Foreskin keratinocyte (primary cell): ENCODE measurements at places on chromosomes 6 and 20. TPM values are rescaled to one million over a fixed set of nuclear protein-coding genes. Genes with fewer than 3 reads are reported as not detected.

GRCh38 chr6:37685261-37685660 lies 12.4 kb downstream of the MDGA1 start:
- no peak for DNase-seq

Gene ID4
- total RNA-seq = not detected in 2 replicates

Gene TBC1D7
- 16.7 and 17.7 TPM in 2 replicates for total RNA-seq

- no peak for DNase-seq
Observed at GRCh38 chr20:4681401-4681800, 40.3 kb upstream of the PRND start.

GRCh38 chr6:10582774-10583508 lies 61.8 kb downstream of the GCNT2 start:
- DNase-seq = peak; percentile 35

DNA sequence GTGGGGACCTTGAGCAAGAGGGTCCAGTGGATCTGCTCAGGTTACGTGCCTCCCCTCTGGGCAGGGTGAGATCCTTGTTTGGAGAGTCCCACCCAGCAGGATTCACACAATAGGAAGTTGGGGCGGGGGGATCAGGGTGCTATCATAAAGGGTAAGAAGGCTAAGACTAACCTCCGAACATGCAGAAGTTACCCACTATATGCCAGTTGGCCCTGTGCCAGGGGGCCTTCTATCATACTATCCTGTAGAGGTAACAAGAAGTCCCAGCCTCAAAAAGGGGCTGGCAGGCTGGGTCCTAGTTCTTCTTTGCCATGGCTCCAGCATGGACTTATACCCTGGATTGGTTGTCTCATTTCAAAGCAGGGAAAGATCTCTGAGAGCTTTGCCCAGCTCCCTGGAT lies 94.1 kb downstream of the CDH26 start:
- DNase-seq = no peak

GRCh38 chr20:57711826-57712225 lies 2.0 kb upstream of the PMEPA1 start:
- no peak for DNase-seq

DNA sequence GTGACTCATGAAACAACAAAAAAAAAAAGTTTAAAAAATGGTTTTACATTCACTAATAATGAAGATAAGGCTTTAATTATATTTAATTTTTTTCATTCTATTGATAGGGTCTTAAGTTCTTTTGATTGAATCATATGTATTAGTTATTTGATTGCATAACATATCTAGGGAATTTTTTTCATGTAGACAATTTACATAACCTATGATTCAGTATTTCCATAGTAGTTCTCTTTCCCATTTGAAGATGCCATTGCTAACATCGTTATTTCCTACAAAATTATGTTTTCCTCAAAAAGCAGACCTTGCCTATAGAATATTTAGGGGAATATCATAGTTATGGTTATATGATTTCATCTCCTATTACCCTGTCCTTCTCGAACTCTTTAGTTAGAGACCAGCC lies 463.4 kb downstream of the TFAP2B start:
- no peak for DNase-seq

GRCh38 chr6:90293319-90293953 lies 3.2 kb downstream of the BACH2 start:
- DNase-seq = no peak

- DNase-seq = peak; percentile 67
Observed at GRCh38 chr20:1764136-1765033, 106.8 kb upstream of the SIRPG start.

GRCh38 chr6:36912586-36912985 lies 26.8 kb downstream of the C6orf89 start:
- peak; percentile 95 for DNase-seq

DNA sequence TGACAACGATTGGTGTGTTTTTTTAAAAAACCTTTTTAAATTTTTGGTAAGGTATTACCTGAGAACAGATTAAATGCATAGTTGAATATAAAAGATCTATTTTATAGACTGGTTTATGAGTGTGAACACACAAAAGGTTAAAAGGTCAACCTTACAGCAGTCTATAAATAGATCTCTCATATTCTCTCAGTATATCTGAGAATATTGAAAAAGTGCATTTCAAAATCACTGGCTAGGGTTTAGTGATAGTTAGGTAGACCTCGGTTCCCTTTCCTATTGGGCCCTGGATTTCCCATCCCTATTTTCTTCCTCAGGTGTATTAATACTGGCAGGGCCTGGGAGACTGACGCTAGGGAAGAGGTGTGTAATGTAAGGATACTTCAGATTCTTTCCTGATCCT lies 723 bp upstream of the ZNF451 start:
- DNase-seq = no peak

GRCh38 chr6:39812853-39813533 lies 20.8 kb downstream of the DAAM2 start:
- DNase-seq = no peak

DNA sequence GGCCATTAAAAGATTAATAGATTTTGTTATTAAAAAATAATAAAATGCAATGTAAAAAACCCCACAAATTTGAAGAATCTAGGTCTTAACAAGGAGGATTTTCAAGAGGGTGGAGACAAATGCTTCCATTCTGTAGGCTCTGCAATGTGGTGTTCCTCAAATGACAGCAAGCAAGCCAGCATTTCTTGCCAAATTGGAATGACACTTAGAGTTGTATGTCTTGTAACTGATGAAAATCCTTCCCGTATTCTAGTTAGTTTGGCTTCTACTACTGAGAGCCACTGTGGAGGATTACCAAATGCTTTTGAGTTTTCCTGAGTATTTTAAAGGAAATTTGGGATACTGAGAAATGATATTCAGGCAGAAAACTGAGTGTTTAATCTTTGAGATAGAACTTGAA lies 1225.5 kb upstream of the CITED2 start:
- no peak for DNase-seq

GRCh38 chr6:19851241-19852089 lies 14.3 kb downstream of the ID4 start:
- peak; percentile 50 for DNase-seq

Gene ASF1A
- 18.3 and 20.8 TPM in 2 replicates for total RNA-seq

Gene DHX16
- total RNA-seq = 38.1 and 42.5 TPM in 2 replicates

GRCh38 chr20:16083639-16084280 lies 489.5 kb downstream of the KIF16B start:
- DNase-seq = no peak

DNA sequence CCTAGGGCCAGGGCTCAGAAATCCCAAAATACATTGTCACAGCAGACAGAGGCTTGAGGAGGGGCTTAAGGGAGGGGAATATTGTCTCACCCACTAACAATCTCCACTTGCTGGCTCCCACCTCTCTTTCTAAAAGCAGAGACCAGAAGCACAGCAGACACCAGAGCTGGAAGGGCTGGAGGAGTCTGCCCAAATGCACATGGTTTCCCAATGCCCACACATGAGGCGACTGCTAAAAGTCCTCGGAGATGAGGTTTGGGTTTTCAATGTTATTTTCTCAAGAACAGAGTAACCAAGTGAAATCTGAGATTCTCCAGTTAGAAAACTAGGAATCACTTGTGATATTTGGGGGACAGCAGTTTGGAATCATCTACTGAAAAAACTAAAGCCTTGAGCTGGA lies 325.6 kb upstream of the JARID2 start:
- no peak for DNase-seq

- no peak for DNase-seq
Observed at GRCh38 chr6:166545156-166546034, 41.1 kb downstream of the RAMACL start.

DNA sequence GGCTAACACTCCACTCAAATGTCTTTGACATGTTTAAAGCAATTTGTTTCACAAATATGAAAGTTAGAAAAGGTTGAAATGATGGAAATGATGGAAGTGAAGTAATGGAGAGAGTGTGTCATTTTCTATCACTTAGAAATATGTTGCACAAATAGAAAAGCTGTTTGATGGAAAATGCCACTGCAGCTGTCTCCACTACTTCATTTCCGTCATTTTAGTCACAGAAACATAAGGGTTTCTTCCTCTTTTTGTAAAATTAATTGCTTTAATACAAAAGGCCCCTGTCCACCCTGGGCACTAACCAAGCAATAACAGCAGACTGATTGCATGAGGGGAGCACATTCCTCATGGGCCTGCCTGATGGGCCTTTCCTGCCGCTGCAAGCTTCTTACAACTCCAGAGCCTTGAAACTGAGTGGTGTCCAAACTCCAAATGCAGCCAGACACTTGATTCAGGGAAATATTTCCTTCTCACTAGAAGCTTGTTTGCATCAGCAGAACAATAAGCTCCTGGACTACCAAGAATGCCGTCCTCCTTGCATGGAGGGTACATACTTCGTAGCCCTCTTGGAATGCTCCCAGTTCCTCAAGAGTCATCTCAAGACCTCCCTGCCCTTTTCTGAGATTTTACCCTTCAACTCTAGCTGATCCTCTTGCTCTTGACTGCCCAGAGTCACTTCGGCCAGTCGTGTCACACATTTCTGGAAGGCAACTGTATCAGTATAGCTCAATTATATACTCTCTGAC lies 36.1 kb downstream of the F13A1 start:
- no peak for DNase-seq

DNA sequence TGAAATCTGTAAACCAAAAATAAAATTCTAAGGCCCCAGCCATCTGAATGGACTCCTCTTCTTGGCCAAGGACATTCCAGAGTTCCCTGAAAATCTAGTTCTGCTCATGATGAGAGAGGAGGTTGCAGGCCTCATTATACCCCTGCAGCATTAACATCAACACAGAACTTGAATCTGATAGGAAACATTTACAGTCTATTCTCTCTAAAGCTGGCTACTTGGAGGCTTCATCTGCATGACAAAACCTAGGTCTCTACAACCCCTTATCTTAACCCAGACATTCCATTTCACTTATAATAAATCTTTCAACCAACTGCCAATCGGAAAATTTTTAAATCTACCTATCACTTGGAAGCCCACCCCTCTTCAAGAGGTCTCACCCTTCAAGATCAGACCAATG lies 15.7 kb downstream of the RTN4IP1 start:
- no peak for DNase-seq

- DNase-seq = no peak
Observed at GRCh38 chr6:5785249-5785648, 221.5 kb downstream of the NRN1 start.

GRCh38 chr6:94813806-94814205 lies 763.5 kb upstream of the MANEA start:
- no peak for DNase-seq

- DNase-seq = no peak
Observed at GRCh38 chr20:30168025-30168799, 1089.3 kb upstream of the DEFB115 start.

DNA sequence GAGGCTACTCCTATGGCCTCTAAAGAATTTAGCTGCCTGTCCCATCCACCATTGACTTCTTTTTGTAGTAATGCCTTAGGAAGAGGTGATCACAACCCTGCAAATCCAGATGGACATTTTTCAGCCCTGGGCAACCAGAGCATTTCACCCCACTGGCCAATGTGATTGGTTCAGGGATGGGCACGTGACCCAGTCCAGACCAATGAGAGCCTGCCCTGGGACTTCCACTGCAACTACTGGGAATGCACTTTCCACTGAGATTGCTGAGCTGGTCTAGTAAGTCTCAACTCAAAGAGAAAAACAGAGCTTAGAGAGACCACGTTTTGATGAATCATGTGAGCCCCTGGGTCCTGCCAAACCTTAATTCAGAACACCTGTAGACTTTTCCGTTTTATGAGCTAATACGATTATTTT lies 8.9 kb upstream of the UBE2V1 start:
- DNase-seq = no peak

DNA sequence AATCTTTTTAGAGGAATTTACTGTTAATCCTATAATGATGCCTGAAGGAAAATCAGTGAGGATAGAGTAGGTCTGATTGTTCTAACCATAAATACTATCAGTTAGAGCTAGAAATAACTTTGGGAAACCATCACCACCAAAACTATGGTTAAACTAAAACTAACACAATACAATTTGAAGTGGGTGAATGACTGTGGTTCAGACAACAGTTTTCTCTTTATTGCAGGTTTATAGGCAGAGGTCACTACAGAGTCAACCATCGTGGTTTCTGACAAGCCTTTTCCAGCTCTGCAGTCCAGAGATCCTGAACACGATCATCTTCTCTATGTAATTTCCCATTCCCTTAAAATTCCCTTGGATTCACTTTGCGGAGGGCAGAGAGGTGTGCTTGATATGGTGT lies 134.3 kb downstream of the IBTK start:
- no peak for DNase-seq

Gene IFT52
- total RNA-seq = 22.9 and 24.4 TPM in 2 replicates

DNA sequence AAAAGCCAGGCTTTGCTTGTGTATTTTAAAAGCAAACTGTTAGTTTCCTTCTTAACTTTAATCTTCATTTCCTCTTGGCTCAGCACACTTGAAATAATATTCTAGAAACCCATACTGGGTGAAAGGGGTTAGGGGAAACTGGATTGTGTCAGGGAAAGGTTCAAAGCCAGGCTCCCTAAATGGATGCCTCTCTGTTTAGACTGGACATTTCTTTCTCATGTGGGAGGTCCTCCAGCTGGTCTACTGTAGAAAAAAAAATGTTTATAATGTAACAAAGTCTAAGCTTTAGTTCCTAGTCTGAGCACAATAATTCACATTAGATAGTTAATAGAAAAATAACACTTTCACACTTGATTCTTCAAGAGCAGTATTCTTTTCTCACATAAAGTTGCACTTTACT lies 89.0 kb upstream of the AKIRIN2 start:
- no peak for DNase-seq

DNA sequence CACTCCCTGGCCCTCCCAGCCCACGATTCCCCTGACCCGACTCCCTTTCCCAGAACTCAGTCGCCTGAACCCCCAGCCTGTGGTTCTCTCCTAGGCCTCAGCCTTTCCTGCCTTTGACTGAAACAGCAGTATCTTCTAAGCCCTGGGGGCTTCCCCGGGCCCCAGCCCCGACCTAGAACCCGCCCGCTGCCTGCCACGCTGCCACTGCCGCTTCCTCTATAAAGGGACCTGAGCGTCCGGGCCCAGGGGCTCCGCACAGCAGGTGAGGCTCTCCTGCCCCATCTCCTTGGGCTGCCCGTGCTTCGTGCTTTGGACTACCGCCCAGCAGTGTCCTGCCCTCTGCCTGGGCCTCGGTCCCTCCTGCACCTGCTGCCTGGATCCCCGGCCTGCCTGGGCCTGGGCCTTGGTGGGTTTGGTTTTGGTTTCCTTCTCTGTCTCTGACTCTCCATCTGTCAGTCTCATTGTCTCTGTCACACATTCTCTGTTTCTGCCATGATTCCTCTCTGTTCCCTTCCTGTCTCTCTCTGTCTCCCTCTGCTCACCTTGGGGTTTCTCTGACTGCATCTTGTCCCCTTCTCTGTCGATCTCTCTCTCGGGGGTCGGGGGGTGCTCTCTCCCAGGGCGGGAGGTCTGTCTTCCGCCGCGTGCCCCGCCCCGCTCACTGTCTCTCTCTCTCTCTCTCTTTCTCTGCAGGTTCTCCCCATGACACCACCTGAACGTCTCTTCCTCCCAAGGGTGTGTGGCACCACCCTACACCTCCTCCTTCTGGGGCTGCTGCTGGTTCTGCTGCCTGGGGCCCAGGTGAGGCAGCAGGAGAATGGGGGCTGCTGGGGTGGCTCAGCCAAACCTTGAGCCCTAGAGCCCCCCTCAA lies at the start of gene LTA:
TSS of gene LTA (plus strand) at position 249 of the 871 bp plus-strand sequence. CDS start at position 703, 454 bp downstream.
- DNase-seq = no peak
